ENCODE measurements at places on chromosomes 1 and 21.

- DNase-seq = no peak
These were observed 123.5 kb downstream of the TIAM1 start for GRCh38 chr21:31220575-31220974.

- DNase-seq = peak; percentile 22
These were observed at the start of gene RNF220 for GRCh38 chr1:44405031-44405797. TSS of gene RNF220 (plus strand) at chr1:44405255.

- DNase-seq = no peak
These were observed 71.5 kb downstream of the NR5A2 start for GRCh38 chr1:200099040-200099439.

GRCh38 chr1:15956150-15956549 lies 19.8 kb downstream of the ZBTB17 start:
- DNase-seq = no peak

- no peak for DNase-seq
These were observed 20.2 kb downstream of the ARHGEF11 start for GRCh38 chr1:157025385-157025784.

DNA sequence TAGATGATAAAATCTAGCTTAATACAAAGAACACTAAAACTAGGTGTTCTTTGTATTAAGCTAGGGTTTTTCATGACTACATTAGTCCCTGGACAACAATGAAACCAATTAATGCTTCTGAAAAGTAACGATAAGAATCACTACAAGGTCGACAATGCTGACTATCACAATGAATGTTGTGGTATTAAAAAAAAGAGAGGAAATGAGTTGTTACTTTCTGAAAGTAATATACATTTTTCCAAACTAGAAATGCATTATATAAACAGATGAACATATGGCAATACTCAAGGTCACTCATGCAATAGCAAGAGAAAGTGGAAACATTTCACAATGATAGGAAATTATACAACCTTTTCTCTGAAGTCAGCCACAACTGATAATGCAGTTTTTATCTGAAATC lies 19.0 kb downstream of the DPH5 start:
- DNase-seq = no peak

GRCh38 chr1:38061883-38062328 lies 15.3 kb upstream of the POU3F1 start:
- no peak for DNase-seq

DNA sequence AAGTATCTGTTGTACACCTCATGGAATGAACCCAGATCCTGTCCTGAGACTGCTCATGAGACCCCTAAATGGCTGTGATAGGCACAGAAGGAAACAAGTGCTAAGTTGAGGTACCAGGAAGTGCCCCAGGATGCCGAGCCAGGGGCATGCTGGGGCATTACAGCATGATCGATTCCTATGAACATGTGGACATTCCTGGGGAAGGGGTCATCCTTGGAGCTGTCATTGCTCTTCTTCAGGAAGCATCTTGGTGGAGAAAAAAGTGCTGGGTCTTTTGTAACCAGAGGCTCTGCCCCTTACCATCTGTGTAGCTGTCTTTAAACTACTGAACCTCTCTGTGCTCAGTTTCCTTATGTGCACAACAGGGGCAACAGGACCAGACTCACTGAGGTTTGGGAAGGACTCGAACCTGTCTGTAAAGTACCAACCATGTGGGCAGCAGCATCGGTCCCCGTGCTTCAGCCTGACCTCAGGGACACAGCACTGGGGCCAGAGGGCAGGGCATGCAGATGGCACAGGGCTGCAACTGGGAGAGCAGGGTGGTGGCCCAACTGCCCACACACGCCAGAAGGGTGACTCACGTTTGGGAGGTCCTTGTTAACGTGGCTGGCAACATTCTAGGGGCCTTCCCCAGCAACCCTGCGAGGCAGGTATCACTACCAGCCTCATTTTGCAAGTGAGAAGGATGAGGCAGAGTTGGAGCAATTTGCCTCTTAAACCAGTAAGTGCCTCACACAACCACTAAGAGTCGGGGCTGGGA lies 142.3 kb upstream of the EDN2 start:
- peak; percentile 77 for DNase-seq

- DNase-seq = no peak
These were observed 869.1 kb upstream of the B3GALT2 start for GRCh38 chr1:194055536-194055935.

DNA sequence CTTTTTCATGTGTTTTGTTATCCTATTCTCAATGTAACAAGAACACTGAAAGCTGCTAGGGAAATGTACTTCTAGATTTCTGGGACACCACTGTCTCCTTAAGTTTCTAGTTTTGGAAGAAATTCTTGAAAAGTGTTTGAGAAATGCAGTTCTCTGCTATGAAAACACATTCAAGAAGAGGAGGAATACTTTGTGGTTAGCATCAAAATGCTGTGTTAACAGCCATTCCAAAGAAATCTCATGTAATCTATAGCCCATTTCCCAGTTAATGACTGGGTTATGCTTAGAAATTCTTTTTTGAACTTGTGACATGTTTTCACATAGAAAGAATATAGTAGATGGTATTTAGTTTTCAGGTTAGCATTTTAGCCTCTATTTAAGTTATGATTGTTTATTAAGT lies 6.0 kb downstream of the RAVER2 start:
- DNase-seq = no peak
